ENCODE measurements at places on chromosomes 6 and 20.

- DNase-seq: no peak
These were observed 18.4 kb downstream of the NT5E start for GRCh38 chr6:85468326-85468725.

DNA sequence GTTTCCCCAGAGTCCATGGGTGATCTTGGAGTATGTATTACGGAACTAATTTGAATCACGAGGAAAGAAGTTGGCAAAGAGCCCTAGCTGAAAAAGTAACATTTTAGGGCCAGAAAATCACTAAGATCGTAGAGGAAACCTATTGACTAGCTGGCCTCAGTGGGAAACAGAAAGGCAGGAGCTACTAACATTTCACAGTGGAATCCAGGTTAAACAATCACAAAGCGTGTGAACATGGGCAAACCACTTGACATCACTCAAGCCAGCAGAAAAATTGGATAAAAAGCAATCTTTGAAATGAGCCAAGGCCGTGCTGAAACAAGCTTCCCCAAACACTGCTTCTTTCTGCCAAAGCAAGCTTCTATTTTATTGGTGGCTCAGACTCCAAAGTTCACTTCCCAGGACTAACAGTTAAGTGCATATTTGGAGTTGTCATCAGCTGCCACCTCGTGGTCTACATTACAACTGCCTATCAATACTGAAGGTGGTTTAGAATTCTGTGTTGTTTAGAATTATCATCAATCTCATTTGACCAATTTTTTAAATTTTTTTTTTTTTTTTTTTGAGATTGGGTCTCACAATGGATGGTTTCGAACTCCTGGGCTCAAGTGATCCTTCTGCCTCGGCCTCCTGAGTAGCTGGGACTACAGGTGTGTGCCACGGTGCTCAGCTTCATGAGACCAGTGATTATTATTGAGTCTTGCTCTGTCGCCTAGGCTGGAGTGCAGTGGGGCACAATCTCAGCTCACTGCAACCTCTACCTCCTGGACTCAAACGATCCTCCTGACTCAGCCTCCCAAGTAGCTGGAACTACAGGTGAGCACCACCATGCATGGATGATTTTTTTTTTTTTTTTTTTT lies 10.6 kb downstream of the RPS10 start:
- peak; percentile 66 for DNase-seq

- no peak for DNase-seq
These were observed 41.9 kb downstream of the SYCP2 start for GRCh38 chr20:59891581-59891980.

GRCh38 chr6:52540286-52540902 lies 36.5 kb downstream of the TRAM2 start:
- no peak for DNase-seq

DNA sequence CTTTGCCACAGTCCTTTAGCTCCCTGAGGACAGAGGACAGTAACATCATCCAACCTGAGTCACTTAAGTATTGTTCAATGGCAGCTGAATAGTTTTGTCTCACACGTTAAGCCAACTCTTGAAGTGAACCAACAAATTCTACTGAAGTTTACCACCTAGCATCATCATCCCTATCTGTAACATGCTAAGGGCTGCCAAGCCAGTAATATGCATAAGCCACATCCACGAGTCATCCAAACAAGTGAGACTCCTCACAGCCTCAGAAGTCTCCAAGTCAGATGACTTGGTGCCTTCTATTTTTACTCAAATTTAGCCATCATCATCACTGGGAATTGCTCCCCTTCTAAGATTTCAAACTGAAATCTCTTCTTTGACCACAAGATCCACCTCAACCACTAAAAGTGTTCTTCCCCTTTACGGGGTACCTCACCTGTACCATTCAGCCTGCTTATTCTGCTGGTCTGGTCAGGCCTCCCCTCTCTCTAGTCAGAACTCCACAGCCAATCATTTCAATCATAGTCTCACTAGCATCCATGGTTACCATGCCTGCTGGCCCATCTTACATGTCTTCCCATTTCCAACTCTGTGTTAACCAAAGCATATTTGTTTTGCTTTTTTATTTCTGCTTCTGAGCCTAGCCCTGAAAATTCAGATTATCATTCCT lies 73.7 kb downstream of the DTNBP1 start:
- no peak for DNase-seq

DNA sequence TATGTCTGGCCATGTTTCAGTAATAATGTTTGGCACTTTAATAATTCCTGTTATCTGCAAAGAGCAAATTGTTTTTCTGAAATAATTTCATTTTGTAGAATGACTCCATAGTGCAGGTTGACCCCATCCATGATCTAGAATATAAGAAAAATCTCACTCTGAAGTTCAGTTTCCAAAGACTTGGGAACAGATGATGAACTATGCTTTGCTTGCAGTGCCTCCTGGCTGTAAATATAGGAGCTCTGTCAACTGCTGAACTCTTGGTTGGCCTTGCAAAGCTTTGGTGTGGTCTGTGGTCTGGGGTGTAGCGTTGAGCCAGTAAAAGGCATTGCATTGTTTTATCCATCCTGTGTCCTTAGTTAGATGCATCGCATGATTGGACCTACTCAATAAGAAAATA lies 104.0 kb downstream of the PLCB4 start:
- DNase-seq: no peak

- no peak for DNase-seq
These were observed 37.8 kb downstream of the HCRTR2 start for GRCh38 chr6:55212156-55212555.

DNA sequence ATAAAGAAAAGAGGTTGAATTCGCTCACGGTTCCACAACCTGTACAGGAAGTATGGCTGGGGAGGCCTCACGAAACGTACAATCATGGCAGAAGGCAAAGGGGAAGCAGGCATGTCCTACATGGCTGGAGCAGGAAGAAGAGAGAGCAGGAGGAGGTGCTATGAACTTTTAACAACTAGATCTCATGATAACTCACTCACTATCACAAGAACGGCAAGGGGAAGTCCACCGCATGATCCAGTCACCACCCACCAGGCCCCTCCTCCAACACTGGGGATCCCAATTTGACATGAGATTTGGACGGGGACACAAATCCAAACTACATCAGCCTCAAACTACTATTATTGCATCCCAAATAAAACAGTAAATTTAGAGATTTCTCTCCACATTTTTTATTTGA lies 53.6 kb upstream of the CST7 start:
- DNase-seq: no peak

DNA sequence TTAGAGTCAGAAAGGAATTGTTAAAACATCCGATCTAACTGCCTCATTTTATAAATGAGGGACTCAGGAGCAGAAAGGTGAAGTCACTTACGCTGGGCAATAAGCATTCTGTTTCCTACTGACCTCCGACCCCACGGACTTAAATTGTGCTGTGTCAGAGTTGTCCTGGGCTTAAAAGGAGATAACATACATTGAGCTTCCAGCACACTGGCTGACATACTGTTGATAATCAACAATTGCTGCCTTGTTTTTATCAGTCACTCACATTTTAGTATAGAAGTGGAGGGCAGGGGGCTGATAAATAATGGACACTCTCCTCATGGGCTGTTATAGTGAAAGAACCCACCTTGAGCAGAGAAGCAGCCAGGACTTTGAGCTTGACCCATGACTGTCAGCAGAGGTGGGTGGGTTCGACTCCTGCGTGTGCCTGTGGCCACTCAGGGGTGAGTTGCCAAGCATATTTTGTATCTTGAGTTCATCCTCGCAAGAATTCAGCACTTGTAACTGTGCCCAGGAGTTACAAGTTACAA lies 166.5 kb upstream of the JARID2 start:
- no peak for DNase-seq

DNA sequence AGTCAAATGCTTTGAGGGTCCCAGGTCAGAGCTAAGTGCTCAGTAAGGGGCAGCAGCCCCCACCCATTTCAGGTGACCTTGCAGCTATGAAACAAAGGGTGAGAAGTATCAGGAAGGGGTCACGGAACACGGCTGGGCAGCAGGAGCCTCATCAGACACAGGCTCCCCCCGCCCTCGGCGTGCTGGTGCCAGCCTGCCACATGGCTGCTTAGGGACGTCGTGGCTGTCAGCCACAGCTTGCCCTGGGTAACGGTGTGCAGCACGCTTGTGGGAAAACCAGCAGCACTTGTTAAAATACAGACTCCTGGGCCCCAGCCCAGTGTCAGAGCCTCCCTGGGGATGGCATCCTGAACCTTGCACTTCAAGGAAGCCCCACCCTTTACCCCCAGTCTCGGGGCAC lies 39.3 kb downstream of the SSR1 start:
- no peak for DNase-seq

GRCh38 chr6:75551367-75551952 lies 50.2 kb upstream of the SENP6 start:
- peak; percentile 2 for DNase-seq

GRCh38 chr20:55947701-55948100 lies 57.6 kb downstream of the CBLN4 start:
- DNase-seq: no peak

GRCh38 chr20:46575937-46576461 lies 25.5 kb upstream of the OCSTAMP start:
- DNase-seq: no peak

- DNase-seq: no peak
These were observed at the start of gene CPXM1 for GRCh38 chr20:2800521-2801285. Gene CPXM1 (minus strand): TSS chr20:2800627. CDS start chr20:2800572, 55 bp downstream.

DNA sequence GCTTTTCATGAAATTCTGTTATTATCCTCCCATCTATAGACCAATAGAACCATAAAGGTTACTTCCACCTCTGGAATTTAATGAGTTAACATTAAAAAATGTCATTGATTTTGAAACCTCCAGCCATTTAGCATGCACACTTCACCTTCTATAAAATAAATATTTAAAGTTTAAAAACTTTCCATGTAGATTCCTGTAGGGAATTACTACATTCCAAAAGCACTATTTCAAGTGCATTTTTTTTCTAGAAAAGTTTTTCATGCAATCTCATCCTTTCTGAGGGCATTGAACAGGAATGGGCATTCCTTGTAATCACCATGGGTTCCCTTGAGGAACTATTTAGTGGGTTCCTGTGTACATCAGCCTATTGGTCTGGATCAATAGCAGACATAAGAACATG lies 253.8 kb upstream of the RIN2 start:
- no peak for DNase-seq

DNA sequence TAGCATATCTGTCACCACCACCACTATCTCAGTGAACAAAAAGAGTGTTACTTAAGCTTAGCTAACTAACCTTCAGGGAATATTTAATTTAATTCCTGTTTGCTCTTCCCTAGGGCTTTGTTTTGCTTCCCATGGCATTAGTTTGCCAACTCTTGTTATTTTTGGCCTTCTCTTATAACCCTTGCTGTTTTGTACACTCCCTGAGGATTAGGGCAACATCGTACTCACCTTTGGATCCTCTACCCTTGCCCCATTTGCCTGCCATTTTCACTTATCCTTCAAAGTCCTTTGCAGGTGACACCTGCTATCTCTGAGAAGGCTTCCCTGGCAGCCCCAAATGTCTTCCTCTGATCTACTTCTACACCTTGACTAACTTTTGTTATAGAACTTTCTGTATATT lies 23.7 kb downstream of the ACOT13 start:
- no peak for DNase-seq

GRCh38 chr6:161838306-161839035 lies 564.6 kb upstream of the AGPAT4 start:
- DNase-seq: no peak

DNA sequence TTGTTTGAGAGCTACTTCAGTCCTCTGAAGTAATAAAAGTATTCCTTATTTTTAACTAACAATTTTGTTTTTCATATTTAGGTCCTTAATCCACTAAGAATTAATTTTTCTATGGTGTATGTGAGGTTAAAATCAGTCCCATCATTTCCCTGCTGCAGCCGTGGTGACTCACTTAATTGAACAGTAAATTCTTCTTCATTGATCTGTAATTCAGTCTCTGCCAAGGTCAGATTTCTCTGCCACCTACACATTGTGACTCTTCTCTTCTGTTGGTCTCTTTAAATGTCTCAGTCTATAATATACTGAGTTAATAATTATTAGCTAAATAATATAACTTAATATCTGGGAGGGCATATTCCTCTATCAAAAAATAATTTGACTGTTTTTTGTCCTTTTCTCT lies 262.3 kb downstream of the UTRN start:
- DNase-seq: no peak

- DNase-seq: peak; percentile 59
These were observed at the start of gene DDR1 for GRCh38 chr6:30883685-30884520. Gene DDR1 (plus strand): TSS chr6:30884519. CDS start chr6:30888730, 4,211 bp downstream.

DNA sequence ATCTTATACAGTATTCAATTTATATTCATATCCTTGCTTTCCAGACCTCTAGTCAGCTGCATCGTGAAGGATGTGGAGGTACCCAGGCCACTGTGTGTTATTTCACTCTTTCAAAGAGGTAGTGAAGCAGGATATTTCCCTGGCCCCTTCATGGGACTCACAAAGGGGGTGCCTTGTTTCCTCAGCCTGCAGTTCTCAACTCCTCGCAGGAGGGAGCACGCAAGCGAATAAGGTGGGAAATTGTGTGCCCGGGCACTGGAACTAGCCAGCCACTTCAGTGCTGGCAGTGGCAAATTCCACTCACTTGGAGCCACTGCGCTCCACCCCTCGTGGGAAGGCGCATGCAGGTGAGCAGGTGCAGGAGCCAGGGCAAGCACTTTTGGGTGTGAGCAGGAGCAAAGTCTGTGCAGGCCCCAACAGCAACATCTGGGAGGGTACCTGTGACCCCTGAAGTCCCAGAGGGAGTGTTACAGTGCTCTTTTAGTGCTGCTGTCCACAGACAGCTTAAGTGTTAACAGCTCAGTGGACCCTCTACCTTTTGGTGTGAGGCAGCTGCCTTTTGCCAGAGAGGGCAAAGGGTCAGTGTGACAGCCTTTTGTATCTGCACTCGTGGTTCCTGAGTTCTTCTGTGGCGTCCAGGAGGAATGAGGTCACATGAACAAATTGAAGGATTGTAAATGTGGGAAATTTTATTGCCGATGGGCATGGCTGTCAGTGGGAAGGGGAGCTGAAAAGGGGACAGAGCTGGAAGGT lies 49.4 kb upstream of the FAM135A start:
- no peak for DNase-seq

- no peak for DNase-seq
These were observed 413.1 kb downstream of the PLCB1 start for GRCh38 chr20:8545212-8545611.

DNA sequence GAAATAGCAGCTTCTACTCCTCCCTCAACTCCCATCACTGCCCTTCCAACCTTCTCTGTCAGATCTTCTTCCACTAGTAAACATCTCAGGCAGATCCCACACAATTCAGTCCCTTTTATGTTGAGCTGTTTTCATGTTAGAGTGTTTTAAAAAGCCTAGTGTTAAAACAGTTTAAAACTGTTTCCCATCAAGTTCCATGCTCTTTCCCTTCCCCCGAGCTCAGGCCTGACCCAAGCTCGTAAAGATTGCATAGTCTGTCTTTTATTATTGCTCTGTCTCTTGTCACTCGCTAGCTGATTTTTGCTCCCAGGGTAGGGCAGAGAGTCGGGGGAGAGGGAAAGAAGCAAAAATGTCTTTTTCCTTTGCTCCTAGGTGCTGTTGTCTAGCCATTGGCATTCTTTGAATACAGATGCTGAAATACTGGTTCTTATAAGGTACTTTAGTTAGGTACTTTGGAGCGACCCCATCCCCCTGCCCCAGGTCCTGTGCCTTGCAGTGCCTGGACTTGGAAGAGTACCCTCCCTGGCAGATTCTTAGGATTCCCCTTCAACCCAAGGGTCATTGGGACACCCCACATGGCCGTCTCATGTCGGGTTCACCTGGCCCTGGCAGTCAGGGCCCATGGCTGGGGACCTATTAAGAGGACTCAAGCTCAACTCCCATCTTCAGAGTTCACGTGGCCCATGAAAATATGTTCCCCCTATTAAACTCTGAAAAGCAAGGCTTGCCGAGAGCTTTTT lies 101.2 kb upstream of the ARMC2 start:
- DNase-seq: no peak

Data from CD4-positive, alpha-beta T cell treated with Interleukin-21 for 1 hour (primary cell).